Activated CD8-positive, alpha-beta memory T cell treated with anti-CD3 and anti-CD28 coated beads, Interleukin-2, amount 10 ng/mL, durations not matched to agents 7 days and 5 days (primary cell): ENCODE measurements at places on chromosomes 5 and 9. TPM values are rescaled to one million over a fixed set of nuclear protein-coding genes. Genes with fewer than 3 reads are reported as not detected.

- DNase-seq = no peak
These were observed 34.1 kb downstream of the SPRY4 start for GRCh38 chr5:142290577-142291299.

Gene SMIM33
- 0.07 TPM for total RNA-seq

- no peak for DNase-seq
These were observed 621.9 kb downstream of the DTWD2 start for GRCh38 chr5:118366429-118366828.

GRCh38 chr5:149452007-149452664 is 73.0 kb upstream of the IL17B start:
- DNase-seq = no peak

- no peak for DNase-seq
These were observed 392.1 kb upstream of the DAB2 start for GRCh38 chr5:39816866-39817265.

Gene PCDHGB3
- 0.09 TPM for total RNA-seq

- no peak for DNase-seq
These were observed at the start of gene C9 for GRCh38 chr5:39364367-39364766. Gene C9, minus strand, starts transcription at chr5:39364495. Its CDS starts 31 bp downstream, at chr5:39364464.

DNA sequence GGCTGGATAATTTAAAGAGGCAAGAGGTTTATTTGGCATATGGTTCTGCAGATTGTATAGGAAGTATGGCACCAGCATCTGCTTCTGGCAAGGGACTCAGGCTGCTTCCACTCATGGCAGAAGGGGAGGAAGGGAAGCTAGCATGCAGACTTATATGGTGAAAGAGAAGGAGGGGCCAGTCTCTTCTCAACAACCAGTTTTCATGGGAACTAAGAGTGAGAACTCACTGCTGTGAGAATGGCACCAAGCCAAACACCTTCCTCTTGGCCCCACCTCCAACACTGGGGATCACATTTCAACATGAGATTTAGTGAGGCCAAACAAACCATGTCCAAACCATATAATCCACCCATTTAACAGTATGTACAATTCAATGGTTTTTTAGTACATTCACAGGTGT is 113.3 kb upstream of the SHB start:
- no peak for DNase-seq

- no peak for DNase-seq
These were observed 337.6 kb downstream of the BNC2 start for GRCh38 chr9:16532681-16533450.

Gene SIT1
- total RNA-seq = 155 TPM

Gene TMC1
- not detected for total RNA-seq

GRCh38 chr5:41837793-41838192 is 32.4 kb downstream of the OXCT1 start:
- DNase-seq = no peak

Gene KCNN2
- total RNA-seq = not detected

- DNase-seq = no peak
These were observed 60.8 kb downstream of the AOPEP start for GRCh38 chr9:94787266-94787665.

Gene MEIKIN
- total RNA-seq = not detected

GRCh38 chr5:17240487-17240886 is 23.1 kb downstream of the BASP1 start:
- DNase-seq = no peak

DNA sequence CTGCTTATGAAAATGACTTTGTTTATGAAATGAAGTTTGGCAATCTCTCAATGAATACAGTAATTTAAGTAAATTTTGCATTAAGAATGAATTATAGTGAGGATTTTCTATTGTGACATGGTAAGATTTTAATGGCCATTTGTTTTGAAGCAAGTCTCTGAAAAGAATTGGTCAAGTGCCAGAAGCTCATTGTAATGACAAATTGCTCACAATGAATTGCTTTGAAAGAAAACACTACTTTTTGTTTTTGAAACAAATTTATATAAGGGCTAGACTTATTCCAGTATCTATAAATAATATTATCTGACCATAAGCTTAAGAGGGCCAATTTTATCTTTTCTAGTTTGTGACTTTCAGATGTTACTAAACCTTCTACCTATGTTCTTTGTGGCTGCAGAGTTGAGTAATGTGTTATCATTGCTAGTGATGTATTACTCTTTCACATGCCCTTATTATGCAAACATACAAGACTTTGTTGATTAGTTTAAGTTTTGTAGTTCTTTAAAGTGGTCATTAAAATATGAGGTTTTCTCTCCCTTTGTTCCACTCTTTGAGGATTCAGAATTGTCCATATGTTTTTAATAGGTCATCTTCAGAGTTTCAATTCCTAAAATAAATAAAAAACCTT is 93.0 kb upstream of the ZNF608 start:
- DNase-seq = no peak

DNA sequence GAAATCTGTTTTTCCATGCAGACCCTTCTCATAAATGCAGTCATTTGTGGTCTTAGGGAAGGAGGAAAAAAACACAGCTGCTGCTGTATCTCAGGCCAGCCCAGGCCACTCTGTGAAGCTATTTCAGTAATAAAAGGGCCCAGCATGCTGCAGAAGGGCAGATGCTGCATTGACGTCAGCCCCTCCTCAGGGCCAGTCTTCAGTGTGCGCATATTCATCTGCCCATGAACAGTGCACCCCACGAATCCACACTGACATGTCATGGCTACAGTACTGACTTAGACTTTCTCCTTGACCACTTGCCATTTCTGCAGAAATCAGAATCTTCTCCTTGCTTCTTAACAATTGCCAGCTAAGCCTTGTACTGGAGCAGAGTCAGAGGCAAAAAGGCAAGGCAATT is 304.7 kb downstream of the GABRG2 start:
- no peak for DNase-seq

DNA sequence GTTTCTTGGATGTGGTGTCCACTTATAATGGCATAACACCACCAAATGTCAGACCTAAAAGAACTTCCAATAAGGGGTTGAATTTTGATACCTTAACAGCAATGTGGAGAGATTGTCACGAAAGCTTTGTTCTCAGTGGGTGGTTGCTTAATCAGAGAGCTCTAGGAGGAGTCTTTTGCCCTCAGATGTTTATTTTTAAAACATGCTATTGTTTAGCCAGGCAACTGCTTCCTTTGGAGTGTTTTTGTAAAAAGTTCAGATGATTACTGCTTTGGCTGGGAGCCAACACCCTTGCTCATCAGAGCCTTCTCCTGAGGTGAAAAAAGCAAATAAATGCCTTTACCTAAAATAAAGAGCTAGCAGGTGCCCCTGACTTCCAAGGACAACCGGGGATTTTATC is 65.0 kb downstream of the SLC1A1 start:
- no peak for DNase-seq

- DNase-seq = no peak
These were observed 614 bp upstream of the CPLANE1 start for GRCh38 chr5:37249815-37250164.

Gene FOXD1
- 0.59 TPM for total RNA-seq

- no peak for DNase-seq
These were observed 209.4 kb downstream of the DTWD2 start for GRCh38 chr5:118778941-118779340.

DNA sequence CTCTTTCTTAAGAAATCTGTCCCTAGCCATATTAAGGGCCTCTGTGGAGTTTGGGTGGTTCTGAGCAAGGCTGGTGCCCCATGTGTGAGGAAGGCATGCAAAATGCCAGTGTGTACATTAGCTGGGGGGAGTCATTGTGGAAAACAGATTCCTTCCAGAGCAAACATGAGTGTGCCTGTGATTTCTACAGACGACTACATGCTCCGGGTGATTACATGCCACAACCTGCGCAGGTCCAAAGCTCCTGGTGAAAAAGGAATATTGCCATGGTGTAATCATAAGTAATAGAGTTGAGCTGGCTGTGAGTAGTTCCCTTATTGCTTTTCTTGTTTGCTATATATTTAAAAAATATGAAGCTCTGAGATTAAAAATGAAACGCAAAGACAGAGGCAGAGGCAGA is 102.1 kb downstream of the ACER2 start:
- no peak for DNase-seq

Gene PCSK1
- not detected for total RNA-seq

DNA sequence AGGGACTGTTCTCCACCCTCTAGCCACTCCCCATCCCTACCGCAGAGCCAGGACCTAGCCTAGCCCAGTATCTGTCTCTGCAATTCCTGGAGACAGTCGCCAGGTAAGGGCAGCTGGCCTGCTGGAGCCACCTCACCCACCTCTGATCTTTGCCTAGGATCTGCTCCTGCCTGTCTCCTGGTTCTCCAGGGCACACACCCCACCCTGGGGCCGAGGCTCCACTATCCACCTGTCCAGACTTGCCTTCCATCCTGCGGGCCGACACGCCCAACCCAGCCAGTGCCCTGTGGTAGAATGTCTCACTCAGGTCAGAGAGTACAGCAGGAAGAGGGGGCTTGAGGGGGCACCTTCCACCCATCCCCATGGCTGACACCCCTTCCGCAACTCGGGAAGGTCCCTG is 15.7 kb upstream of the AQP7 start:
- no peak for DNase-seq

DNA sequence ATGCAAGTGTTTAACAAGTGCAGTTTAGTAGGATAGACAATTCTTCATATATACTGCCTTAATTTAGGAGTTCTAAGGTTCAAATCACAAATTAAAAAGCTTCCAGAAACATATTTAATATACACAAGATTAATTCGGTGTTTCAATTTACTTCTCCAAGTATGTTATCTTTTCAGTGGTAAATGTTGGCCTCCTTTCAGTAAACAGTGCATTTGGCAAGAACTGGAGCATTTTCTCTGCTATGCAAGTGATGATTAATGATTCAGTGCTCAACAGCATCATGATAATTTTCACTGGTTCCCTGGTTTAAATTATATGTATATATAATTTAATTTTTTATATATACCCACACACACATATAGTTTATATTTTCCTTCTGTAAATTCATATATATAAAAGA is 541.7 kb downstream of the EFNA5 start:
- DNase-seq = no peak

Gene APBB3
- total RNA-seq = 20.0 TPM

Gene C7
- not detected for total RNA-seq

Gene PITX1
- total RNA-seq = not detected

GRCh38 chr5:79845448-79846197 is 145.4 kb downstream of the MTX3 start:
- DNase-seq = peak; percentile 79

Gene PCDHB12
- total RNA-seq = not detected

Gene HRH2
- 6.8 TPM for total RNA-seq

DNA sequence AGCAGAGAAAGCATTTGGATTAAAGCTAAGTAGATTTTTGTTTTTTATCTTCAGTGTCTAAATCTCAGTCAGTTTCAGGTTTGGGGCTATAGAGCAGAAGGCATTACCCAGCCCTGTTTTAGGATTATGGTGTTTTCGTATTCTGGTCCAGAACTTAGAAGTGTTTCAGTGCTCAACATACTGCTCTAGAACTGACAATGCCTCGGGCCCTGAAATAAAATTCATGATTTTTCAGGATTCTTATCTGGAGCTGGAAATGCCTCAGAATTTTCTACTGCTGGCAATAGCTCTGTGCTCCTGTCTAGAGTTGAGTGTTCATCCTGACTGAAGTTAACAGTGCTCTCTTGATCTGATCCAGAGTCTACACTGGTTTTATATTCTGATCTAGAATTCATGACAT is 163.9 kb downstream of the PAPPA start:
- DNase-seq = no peak

DNA sequence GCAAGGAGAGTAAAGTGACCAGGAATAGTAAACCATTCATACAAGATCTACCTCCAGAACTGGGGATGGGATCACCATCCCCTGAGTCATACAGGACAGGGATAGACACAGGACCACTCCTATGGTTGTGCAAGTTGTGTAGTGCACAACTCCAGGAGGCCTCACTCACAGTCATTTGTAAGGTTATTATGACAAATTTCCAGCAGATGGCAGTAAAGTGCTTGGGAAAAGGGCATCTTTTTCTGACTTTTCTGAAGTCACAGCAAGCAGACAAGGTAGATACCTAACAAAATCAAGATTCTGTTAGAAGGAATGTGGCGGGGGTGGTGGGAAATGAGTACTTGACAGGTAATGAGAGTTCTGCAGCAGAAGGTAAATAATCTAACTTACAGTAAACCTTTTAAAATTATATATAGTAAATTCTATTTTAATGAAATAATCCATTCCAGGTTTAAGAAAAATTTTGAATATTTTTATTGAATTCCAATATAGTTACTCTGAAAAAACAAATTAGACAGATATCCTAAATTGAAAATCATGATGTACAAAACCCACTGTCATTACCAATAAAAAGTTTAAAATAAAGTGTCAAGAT is 16.7 kb upstream of the KIF27 start:
- DNase-seq = peak; percentile 50

DNA sequence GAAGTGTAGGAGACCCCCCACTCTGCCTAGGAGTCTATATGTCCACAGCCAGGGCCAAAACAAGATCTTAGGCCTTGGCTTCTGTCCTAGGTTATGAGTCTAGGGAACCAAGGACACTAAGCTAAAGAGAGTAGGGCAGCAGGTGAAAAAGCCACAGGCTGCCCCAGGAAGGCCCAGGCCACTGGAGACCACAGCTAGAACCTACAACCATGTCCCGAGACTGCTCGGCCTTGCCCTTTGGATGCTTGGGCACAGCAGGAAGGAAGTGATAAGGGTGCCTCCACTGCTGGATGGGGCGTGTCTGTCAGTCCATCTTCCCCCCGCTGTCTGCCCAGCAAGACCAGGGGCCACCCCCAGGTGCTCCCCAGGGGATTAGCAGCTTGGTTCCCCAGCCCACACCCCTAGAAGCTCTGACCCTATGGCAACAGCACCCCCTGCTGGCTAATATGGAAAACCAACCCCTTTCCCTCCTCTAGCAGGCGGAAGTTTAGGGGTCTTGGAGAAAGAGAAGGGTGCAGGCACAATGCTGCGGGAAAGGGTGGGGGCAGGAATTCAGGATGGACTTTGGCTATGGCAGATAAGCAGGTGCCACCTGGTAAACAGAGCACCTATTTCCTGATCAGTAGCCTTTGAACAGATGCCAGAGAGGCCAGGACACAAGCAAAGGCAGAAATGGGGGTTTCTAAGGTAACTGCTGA is 10.5 kb upstream of the IRF1 start:
- peak; percentile 84 for DNase-seq

DNA sequence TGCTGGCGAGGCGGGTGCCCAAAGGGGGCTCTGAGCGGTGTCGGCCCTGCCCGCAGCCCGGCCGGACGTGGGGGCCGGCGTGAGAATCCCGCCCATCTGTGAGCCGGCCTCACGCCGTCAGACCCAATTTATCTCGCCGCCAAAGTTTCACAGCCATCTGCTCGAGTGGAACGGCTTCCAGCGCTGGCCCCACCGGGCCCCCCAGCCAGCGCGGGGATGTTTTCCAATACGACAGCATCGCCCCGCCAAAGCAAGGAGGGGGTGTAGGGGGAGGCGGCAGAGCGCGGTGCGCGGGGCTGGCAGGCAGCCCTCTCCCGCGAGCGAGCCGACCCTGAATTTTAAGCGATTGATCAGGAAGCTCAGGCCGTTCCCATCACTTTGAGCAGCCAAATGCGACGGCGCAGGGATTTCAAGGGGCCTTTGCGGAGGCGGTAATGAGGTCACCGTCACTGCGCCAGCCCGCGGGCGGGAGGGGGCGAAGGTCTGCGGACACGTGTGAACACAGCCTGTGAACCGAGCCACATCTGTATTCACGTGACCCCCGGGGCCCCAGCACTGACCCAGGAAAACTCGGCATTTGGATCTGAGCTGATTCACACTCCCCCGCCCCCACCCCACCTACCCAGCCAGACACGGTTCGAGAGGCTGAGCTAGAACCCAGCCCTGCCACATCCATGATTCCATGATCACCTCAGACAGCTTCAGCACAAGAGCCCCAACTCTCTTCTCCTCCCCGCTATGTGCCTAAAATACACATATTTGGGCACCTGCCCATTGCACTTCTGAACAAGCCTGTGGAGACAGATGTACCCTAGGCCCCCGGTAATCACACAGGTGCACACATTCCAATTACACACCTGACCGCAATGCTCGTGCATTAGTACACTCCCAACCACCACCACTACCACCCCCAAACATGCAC is 47.8 kb upstream of the PSD2 start:
- DNase-seq = peak; percentile 62
